Head of caudate nucleus (tissue), 42 donors: ENCODE measurements at places on chromosomes 12 and 14.

DNA sequence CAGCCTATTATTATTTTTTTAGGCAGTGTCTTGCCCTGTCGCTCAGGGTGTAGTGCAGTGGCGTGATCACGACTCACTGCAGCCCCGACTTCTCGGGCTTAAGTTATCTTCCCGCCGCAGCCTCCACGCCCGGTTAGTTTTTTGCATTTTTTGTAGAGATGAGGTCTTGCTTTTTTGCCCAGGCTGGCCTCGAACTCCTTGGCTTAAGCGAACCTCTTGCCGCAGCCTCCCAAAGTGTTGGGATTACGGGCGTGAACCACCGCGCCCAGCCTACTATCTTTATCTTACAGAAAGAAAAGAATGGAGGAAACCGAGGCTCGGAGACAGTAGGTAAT lies 507 bp upstream of the PTPN11 start:
- no peak for DNase-seq

GRCh38 chr14:29165431-29165830 lies 398.8 kb downstream of the FOXG1 start:
- no peak for DNase-seq

DNA sequence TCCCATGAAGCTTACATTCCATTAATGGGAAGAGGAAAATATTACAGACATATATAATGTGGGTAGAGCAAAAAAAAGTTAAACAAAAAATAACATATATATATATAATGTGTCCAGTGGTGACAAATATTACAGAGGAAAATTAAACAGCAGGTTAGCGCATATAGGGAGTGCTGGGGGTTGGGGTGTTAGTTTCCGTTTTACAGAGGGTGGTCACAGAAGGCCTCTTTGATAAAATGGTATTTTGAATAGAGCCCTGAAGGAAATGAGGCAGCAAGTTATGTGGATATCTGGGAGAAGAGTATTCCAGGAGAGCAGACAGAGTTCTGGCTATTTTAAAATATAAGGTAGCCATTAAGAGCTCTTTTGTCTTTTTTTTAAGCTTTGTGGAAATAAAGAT lies 73.2 kb downstream of the DCAF5 start:
- DNase-seq, result no peak

DNA sequence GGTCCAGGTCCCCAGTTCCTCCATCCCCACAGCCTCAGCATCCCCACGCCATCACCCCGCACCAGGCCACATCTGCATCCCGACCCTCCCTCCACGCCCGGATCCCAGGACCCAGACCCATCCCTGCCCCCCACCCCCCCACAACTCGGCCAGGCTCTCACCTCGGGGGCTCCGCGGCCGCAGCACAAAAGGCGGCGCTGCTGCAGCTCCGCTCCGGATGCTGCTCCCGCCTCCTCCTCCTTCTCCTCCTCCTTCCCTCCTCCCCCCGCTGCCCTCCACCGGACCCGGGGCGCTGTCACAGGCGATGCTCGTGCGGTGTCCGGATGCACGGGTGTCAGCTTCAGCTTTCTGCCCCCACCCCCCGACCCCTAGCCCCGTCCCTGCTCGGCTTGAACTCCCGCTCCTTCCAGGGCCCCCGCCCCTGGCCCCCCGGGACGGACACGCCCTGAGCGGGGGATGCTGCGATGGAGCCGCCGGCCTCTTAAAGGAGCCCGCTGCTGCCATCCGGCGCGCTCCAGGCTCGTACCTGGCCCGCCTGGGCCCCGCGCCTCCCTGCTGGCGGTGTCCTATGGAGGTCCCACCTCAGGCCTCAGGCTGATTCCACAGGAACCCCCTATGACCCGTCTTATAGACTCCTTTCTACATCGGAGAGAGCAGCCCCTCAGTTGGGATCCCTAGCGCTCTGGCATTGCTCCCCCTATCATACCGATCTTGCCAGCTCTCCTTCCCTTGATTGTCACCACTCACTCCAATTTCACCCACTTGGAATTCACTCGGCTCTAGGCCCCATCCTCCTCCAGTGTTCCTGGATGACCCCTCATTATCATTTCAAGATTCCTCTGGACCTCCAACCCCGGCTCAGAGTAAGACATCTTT lies at the start of gene MAP3K12:
Gene MAP3K12, minus strand, starts transcription at position 193 of the 876 bp plus-strand sequence. CDS start 12,067 bp downstream, outside the sequence.
- DNase-seq, result peak; percentile 77

- DNase-seq, result peak; percentile 78
Measured at GRCh38 chr12:95943330-95943842, at the start of gene AMDHD1. AMDHD1 (plus strand) TSS chr12:95943331; CDS start chr12:95943399, 68 bp downstream.

DNA sequence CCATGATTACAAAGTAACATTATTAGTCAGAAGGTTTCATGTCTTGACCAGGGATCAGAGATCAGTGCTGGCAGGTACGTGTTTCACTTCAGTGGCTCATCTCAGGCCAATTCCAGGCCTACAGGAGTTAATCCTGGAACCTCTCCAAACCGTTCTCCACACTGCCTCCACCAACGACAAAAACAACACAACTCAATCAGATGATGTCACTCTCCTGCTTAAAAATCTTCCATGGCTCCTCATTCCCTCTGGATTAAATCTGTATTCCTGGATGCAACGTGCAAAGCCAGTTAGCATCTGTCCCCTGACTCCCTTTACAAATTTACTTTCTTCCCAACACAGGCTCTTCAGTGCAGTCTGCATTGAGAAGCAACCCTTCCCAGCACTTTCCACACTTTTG lies 34.3 kb upstream of the TXNRD1 start:
- no peak for DNase-seq

GRCh38 chr12:5622280-5622679 lies 190.4 kb downstream of the NTF3 start:
- DNase-seq, result no peak

- DNase-seq, result peak; percentile 61
Measured at GRCh38 chr12:57280211-57281062, 29.4 kb upstream of the STAC3 start.

- DNase-seq, result peak; percentile 69
Measured at GRCh38 chr14:88554457-88555286, at the start of gene PTPN21. PTPN21 (minus strand) TSS chr14:88555007; CDS start chr14:88550417, 4,590 bp downstream.

DNA sequence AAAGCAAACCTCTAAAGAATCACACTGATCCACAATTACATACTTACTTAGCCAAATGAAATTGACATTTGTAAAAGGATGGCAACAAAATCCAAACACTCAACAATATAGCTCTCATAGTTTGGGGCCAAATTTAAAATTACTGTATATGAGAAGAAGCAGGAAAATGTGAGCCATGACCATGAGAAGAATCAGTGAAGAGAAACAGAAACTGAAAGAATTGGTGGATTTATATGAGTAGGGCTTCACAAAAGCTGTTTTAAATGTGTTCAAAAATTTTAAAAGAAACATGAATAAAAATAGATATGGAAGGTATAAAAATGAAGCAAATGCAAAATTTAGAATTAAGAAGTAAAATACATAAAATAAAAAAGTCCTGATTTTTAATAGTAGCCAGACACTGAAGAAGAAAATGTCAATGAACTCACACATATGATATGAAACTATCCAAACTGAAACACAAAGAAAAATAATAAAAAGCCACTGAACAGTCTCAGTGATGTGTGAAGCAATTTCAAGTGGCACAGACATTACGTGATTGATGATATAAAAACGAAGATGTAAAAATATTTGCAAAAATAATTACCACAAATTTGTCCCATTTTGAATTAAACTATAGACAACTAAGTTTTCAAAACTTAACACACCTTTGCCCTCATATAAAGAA lies 87.9 kb upstream of the MDGA2 start:
- DNase-seq, result no peak
